ENCODE measurements at places on chromosomes 1 and 21.

DNA sequence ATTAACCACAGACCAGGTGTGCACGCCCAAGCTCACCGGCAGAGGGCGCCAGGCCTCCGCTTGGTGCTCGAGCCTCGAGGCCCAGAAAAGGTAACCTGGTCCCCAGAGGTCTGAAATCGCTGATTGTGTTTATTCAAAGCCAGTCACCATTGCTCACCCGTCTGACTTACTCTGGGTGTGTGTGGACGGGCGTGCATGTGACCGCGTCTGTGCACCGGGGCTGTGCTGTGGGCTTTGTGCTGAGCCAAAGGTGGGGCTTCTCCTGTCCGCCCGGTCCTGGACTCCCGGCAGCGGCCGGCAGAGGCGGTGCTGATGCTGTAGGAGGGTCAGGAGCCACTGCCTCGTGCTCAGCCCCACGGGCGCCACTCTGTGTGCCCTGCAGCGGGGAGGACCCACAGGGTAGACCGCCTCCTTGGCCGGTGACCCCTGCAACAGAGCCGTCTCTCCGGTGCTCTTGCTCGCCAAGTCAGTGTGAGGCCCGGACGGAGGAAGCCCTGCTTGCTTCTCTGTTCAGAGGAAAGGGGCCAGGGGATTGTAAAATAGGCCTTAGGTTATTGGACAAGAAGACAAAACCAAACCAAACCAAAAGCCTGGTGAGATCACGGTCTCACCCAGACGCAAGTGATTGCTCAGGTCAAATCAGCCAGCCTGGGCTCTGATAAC lies 32.0 kb upstream of the BTG2 start:
- peak; percentile 85 for DNase-seq

- no peak for DNase-seq
Observed at GRCh38 chr1:32848354-32849063, 22.2 kb downstream of the FNDC5 start.

GRCh38 chr1:27300341-27301051 lies 21.5 kb upstream of the TMEM222 start:
- DNase-seq: peak; percentile 87

GRCh38 chr21:41883582-41883981 lies 4.4 kb upstream of the PRDM15 start:
- DNase-seq: no peak

GRCh38 chr1:79633456-79633855 lies 626.9 kb upstream of the ADGRL4 start:
- DNase-seq: no peak

DNA sequence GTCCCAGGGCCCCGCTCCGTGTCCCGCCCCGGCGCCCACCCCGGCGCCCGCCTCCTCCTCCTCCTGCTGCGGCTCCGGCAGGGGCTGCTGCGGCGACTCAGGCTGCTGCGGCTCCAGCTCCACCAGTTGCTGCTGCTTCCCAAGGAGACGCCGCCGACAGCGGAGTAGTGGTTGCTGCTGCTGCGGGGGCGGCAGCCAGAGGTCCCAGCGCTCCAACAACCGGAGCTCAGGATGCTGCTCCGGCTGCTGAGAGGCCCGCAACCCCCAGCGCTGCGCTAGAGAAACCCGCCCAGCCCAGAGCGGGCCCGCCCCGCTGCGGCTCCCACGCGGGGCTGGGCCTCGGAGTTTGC lies 1.1 kb downstream of the CRCT1 start:
- DNase-seq: no peak

GRCh38 chr1:235742914-235743599 lies 93.5 kb upstream of the GNG4 start:
- no peak for DNase-seq

GRCh38 chr1:77227381-77227780 lies 8.2 kb upstream of the PIGK start:
- DNase-seq: no peak

DNA sequence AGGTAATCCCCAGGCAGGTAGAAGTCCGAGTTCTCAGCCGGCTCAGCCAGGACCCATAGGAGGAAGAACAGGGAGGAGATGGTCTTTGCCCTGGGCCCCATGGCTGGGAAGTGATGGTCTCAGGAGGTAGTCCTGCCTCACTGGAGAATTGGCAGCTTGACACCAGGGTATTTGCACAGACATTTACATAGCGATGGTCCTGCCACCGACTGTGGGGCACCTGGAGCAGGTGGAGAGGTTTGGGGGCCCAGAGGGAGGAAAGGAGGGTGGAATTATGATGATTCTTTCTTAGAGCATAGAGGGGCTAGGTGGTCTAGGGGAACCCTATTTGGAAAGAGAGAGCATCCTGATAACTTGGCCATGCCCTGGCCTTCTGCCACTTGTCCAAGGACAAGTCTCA lies at the start of gene TAS1R2:
TAS1R2 (minus strand) TSS at position 101 of the 400 bp plus-strand sequence; CDS start at position 101, 0 bp downstream.
- DNase-seq: no peak

DNA sequence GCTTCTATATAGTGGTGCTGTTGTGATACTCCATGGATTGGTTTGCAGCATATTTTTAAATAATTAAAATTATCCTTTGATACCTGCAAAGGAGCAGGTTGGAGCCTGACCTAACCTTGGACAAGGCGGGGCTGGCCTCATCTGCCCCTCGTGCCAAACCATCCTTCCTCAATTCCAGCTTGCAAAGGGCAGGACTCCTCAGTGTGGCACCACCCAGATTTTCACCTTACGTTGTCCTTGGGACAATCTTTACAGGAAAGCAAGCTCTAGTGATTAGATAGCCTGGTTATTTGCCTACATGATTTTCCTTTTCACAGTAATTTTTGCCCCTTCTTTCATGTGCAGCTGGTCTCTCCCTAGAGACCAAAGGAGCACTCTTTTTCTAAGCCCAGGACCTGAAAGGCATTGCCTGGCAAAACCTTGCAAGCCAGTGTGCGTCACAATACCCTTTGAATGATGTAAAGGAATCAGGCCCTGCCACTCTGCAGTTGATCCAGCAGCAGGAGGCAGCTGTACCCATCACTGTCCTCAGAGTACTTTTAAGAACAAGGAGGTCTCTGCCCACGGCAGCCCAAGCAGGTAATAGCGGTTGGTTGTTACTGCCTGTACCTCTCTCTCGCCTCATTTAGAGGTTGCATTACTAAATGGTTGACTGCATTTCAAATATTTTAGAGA lies 99.4 kb downstream of the ADSS2 start:
- no peak for DNase-seq

GRCh38 chr1:243325305-243325890 lies 69.6 kb downstream of the SDCCAG8 start:
- peak; percentile 64 for DNase-seq

GRCh38 chr1:244758708-244759107 lies 76.8 kb upstream of the COX20 start:
- DNase-seq: no peak

- DNase-seq: peak; percentile 71
Observed at GRCh38 chr1:15703562-15703961, 19.4 kb downstream of the PLEKHM2 start.

- no peak for DNase-seq
Observed at GRCh38 chr21:26405071-26405470, 168.0 kb downstream of the CYYR1 start.

DNA sequence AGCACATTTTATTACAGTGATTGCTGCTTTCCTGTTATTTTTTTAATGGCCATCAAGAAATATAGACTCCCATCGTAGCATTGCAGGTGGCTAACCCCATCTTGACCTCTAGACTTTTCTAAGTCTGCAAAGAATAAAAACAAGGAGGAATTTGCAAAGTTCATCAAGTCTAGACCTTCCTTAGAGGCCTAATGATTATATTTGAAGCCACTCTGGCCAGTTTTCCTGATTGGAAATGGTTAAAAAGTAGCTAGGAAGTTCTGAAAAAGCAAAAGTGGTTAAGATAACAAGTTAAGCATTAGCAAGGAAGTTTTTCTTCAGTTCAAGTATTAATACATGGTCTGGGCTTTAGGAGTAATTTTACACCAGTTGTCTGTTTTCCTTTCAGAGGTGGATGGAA lies 16.7 kb upstream of the KCNJ15 start:
- no peak for DNase-seq

DNA sequence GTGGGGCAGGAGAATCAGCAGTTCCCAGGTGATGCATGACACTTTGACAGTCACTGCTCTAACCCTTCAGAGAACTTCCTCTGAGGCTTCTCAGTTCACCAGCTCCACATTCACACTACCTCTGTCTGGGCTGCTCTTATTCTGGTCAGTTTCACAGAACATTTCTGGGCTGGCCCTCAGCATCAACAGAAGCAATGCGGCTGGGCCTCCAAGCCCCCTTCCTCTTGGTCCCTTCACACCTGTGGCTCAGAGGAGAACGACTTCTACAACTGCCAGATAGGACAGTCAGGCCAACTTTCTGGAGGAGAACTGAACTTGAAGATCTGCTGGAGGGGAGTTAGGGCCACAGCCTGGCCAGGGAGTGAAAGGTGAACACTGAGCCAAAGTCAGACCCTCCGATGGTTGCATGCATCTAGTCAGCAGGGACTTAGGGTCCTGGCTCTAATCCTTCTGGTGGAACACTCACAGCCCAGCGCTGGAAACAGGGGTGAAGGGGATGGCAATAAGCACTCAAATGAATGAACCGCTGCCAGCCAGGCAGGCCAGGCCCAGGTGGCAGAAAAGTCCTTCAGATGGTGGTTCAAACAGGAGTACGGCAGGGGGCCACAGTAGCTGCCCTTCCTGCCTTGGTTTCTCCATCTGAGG lies 274.1 kb downstream of the FOXD2 start:
- no peak for DNase-seq

DNA sequence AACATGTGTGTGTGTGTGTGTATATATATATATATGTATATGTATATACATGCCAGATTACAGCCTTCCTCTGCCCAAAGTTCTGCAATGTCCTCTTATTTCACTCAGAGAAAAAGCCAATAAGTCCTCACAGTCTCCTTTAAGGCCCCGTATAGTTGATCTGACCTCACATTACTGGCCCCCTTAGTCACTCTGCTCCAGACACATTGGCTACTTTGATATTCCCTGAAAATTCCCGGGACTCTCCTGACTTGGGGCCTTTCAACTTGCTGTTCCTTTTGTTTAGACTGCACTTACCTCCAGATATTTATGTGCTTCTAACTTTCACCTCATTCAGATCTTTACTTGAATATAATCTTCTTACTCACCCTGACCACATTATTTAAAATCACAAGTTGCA lies 4.2 kb upstream of the BSDC1 start:
- no peak for DNase-seq

GRCh38 chr1:213623862-213624261 lies 363.9 kb upstream of the PROX1 start:
- DNase-seq: no peak

- no peak for DNase-seq
Observed at GRCh38 chr1:112971006-112971405, 15.0 kb upstream of the SLC16A1 start.

DNA sequence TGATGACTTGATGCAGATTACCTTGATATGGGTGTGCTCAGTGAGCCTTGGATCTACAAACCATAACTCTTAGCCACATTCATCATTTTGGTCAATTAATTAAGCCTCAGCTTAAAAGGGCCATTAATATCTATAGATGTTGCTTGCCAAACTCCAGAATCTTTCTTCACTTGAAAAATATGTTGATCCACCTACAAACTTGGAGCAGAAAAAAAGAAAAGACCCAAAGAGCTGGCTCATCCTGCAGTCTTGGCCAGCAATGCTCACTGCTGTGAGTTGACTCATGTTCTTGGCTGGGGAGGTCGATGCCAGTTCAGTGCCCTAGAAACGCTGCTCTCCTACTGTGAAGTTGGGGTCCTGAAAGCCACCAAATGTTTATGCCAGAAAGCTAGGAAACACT lies 75.4 kb downstream of the DPT start:
- no peak for DNase-seq

DNA sequence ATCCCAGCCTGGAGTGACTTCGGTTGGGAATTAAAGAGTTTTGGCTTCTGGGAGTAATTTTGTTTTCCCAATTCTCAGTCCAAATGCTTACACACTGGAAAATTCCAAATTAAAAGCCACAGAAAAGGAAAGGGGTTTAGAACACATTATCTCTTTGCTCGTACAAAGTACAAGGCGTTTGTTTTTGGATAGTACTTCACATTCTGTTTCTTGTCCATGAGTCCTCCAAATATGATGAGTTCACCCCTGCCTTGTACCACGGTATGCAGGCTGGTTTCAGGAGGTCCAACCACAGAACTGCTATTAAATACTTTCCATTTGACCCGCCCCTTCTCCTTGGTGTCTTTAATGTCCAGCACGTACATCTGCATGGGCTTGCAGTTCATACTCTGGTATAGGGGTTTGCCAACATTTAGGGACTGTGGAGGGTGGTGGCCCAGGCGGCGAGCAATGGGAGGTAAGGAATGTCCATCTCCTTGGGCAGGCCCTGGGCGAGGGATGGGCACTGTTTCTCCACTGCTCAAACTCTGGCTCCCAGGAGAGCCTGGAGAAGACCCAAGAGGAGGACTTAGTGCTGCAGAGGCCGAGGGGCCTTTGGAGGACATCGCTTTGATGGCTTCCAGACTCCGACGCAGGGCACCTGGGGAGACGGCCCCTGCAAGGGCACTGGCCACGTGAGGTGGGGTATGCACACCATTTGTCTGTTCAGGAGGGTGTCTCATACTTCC lies 13.7 kb upstream of the CPLANE2 start:
- no peak for DNase-seq

DNA sequence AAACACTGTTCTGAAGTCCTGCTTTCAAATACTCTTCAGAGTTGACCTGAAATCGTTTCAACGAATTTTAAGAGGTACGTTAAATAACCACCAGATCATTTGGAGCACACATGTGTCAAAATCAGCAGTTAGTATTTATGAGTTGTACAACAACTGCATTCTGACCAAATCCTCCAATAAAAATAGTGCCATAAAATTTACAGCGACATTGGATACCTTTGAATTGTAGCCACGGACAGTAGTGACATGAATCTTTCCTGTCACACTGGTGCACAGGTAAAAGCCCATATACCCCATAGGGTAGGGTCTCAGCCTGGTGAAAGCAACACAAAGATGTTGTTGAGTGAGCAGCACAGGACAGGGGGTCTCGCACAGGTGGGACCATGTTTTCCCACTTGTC lies 121.5 kb downstream of the CLIC6 start:
- no peak for DNase-seq

- DNase-seq: no peak
Observed at GRCh38 chr21:34890724-34891612, 158.1 kb downstream of the RUNX1 start.

- DNase-seq: no peak
Observed at GRCh38 chr1:67898033-67898726, 64.9 kb upstream of the GNG12 start.

- DNase-seq: no peak
Observed at GRCh38 chr1:6198646-6199297, 623 bp downstream of the RPL22 start.

Measured in globus pallidus (tissue), 1 donor.